NCI-H187 treated with DMSO at 0.1 percent for 48 hours (cell line): ENCODE measurements at places on chromosomes 13 and 19.
A peak's percentile ranks its signal among the peaks of the same experiment; 100 is the strongest.

DNA sequence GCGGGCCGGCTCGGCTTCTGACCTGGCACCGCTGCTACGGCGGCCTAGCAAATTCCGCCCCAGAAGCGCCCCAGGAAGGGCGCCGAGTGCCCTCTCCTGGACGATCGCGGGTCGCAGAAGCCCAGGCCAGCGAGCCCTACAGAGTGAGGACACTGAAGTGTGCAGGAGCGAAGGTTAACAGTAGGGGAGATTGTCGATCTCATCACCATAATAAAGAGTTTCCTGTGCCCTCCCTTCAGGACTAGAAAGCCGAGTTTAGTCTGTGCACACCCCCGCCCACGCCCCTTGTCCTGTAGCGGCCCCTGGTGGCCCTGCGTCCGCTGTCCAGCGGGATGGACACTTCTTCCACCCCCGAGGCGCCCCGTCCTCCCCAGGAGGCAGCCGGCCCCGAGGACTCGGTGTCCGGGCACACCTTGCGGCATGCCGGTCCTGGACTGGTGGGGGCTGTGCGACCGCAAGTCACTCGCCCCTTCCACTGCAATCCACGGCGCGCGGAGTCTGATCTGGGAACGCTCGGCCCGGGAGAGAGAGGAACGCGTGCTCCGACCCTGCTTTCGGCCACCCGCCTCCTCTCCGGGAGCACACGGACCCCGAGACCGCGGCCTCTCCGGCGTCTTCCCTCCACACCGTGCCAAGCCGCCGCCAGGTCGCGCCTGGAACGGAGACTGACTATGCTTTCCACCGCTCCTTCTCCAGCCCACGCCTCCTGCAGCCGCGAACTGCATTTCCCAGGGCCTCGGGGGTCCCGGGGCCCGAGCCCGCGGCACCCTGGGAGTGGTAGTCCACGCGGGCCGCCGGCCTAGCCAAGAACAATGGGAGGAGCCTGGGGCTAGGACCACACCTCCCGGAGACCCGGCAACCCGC, 770 bp upstream of the KMT2B start:
- peak; percentile 69 for DNase-seq

- peak; percentile 86 for DNase-seq
Observed at GRCh38 chr19:40623403-40624251, 22.5 kb downstream of the LTBP4 start.

DNA sequence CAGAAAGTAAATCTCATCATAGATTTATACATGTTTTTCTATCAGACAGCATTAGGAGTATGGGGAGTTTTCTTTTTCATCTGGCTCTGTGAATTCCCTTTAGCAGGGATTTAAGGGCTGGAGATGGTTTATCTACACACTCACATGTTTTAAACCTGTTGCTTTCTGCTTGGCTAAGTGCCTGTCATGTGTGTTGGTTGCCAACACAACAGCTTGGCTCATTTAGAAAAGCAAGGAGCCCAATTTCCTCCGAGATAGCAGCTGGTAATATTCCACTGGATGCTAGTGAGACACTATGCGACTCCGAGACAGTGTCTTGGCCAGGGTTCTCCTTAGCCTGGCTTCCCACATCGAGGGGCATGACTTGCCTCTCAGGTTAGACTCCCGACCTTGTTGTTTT, 83.3 kb downstream of the KLF5 start:
- DNase-seq = no peak

- no peak for DNase-seq
Observed at GRCh38 chr13:19769854-19770253, 12.9 kb downstream of the PSPC1 start.

DNA sequence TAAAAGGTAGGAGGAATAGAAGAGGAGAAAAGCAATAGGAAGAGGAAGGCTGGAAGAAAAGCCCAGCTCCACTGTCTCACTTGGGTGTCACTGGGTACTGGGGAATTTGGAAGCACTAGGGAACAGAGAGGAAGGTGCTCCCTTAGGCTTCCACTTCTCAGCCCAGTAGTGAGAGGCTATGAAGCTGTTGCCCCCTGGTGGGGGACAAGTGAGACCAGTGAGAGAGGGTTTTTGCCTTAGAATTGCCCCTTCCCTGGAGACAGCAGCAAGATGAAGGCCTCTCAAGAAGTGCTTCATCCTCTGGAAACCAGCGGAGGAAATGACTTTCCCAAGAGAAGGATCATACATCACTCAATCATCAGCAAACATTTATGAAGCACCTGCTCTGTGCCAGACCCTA, 4.7 kb upstream of the ZNF606 start:
- DNase-seq = no peak
